ENCODE measurements at places on chromosomes 12 and 14.

DNA sequence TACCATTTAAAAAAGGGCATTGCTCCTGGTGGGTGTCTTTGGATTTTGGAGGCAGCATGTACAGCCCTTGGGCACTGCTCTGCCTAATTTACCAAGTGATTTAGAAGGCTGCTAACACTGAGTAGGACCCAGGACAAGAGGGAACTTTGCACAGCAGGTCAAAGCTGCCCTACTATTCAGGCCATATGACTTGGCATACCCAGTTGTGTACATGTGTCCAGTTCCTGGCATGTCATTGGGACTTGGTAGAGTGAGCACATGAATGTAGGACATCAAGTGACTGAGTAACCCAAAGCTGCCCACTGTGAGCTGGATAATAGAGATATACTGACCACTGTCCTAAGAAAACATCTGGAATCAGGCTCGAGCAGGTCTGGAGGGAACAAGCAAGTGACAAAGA, 15.7 kb downstream of the CDKL1 start:
- no peak for DNase-seq

DNA sequence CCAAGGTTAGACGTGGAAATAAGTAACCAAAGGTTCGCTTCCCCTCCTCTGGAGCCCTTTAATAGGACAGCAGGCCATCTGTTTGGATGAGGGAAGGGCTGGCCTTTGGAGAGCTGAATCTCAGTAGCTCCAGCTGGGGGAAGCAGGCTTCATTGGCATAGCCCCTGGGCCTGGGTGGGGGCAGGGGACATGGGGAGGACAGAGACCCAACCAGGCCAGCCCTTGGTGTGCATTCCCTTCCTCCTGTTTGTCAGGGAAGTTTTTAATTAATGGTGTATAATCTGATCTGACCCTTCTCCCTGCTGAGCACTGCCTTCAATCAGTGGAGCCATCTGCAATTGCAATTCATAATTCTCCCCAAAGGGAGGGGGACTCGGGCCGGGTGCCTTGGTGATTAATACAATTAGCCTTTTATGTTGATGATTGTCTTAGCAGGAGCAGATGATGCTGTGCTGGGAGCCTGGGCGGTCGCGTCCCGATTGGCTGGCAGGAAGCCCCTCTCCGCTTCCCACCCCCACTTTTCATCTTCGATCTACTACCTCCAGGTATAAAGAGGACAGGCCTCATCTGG, 6.4 kb downstream of the AQP6 start:
- no peak for DNase-seq

DNA sequence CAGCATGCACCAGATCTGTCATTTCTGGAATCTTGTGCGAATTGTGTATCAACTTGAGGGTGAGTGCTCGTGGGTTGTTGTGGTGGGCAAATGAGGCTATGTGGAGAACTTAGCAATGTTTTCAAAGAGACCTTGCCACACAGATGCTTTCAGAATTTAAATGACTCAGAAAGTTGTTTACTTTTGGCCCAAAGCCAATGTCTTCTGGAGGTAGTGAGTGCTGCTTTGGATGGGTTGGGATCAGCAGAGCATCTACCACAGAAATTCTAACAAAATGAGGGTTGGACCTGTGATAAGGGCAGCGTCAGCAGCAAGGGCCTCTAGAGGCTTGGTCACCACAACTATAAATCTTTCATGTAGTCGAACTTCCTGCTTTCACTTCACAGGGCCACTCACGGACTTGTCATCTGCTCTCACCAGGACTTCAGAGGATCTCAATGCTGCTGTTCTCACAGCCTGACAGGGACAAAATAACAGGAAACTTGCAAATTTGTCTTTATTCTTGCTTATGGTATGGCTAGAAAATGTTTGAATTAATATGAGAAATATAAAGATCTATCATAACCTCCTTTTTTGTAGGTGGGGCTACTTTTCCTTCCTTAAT, 111.4 kb downstream of the DACT1 start:
- DNase-seq = no peak

DNA sequence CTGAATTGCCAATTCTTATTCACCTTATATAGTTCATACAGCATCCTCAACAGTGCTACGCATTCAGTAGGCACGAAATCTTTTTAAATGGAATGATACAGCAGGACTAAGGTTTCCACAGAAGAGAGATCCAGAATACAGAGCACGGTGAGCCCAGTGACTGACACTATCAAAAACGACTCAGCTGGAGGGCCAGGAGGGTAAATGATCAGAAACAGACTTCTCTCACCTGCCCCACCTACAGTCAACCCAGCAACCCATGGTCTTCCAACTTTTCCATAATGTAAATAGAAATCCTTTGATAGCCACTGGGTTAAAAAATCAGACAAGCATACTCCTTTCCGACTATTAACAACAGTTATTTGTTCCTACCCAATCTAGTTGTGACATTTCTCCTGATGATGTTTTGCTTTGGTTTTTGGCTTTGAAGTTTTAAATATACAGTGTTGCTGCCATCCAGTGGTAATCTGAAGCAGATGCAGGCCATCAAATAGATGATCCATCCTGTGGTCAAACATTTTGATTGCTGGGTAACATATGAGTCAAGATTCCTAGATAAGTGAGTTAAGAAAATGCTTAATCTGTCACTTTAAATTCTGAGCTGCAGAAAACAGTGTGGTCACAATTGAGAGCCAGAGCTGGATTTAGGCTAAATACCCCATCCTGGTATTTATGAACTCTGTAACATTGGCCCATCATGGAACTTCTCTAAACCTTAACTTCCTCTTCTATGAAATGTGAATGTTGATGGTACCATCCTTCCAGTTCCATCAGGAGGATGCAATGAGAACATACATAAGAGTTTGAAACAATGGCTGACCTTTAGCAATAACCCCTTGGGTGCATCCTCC, 42.0 kb downstream of the GPHB5 start:
- DNase-seq = no peak

DNA sequence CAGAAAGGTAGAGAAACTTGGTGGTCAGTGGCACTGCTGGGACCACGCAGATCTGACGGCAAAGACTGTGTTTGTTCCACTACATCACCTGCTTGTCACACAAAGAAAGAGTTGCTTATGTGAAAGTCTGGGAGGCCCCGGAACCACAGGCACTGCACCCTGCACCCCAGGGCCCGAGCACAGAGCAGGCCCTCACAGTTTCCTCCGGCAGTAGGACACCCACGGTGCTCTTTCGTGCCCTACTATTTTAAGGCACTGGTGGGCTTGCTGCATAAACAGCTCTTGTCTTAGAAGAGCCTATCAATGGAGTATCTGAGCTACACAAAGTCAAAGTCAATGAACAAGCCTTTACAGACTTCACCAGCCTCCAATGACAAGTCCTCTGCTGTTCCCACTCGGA, 8.0 kb downstream of the LGMN start:
- DNase-seq = no peak

DNA sequence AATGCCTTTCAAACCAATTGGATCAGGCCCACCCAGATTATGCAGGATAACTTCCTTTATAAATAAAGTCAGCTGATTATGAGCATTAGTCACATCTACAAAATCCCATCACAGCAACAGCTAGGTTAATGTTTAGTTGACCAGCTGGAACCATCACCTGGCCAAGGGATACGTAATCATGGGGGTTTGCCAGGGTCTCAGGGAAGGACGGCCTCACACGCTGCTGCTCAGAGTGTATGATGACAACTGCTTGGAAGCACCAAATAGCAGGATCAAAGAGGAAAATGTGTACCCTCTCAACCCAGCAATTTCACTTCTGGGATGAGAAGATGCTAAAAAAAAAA, 162.6 kb downstream of the SLC15A4 start:
- DNase-seq = no peak

- DNase-seq = no peak
Measured at GRCh38 chr12:11965258-11965910, 105.4 kb upstream of the BCL2L14 start.

- DNase-seq = no peak
Measured at GRCh38 chr12:125387206-125387605, 322.0 kb downstream of the AACS start.

- DNase-seq = no peak
Measured at GRCh38 chr12:67534681-67535080, 113.9 kb upstream of the DYRK2 start.

DNA sequence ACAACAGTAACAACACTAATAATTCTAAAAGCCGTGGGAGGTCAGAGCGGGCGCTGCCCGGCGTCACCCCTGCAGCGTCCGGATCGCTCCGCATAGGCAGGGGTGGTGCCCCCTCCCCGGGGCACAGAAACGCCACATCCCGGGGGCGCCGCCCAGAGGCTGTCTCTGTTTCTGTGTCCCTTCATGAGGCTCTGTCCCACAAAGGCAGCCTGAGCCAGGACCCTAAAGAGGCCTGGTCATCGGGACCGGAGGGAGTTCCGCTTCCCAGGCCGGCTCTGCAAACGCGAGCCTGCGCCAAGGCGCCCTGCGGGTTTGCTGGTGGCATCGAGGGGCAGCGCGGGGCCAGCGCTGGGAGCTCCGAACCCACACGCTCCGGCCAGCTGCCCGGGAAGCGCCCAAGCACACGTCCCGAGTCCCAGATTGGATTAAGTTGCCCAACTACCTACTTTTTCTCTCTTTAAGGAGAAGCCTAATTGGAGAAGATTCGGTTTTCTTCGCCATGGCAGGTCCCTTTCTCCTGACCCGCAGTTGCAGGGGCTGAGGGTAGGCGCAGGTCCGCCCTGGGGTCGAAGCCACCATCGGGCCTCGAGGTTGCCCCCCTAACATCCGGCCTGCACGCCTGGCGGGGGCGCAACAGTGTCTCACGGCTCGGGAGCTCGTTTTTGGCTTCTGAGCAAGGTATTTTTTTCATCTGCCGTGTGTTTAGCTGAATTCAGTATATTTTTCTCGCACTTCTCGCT, 421.7 kb downstream of the VRK1 start:
- no peak for DNase-seq

GRCh38 chr14:36880276-36880675, 218.6 kb downstream of the PAX9 start:
- no peak for DNase-seq

DNA sequence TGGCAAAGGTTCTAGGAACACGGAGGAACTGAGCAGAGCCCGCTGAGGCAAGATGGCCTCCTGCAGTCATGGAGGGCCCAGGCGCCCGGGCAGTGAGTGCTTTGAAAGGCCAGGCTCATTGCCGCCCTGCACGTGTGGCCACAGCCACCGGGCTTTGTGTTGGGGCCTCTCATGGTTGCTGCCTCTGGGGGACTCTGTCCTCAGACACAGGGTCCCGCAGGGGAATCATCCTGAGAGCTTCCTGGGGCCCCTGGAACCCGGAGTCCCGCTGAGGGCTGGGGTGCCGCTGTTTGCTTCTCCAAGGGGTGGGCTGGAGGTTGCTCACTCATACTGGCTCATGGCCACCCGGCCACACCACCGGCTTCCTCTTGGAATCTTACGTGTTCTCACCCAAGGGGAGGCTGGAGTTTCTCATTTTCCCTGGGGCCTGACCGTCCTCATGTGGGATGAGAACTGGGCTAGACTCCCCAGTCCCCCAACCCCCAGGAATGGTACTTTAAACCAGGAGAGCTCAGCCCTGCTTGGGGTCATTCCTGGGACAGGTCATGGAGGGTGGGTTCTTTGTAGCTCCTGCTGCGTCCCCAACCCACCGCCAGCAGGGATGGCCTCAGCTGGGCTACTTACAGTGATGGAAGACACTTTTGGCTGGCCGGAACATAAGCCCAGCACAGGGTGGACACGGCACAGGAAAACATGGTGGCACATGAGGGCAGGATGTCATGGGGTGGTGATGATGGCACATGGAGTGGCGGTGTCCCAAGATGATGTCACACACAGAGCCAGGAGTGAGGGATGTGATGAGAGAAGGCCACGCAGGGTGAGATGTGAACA, 21.1 kb upstream of the LRTM2 start:
- no peak for DNase-seq

DNA sequence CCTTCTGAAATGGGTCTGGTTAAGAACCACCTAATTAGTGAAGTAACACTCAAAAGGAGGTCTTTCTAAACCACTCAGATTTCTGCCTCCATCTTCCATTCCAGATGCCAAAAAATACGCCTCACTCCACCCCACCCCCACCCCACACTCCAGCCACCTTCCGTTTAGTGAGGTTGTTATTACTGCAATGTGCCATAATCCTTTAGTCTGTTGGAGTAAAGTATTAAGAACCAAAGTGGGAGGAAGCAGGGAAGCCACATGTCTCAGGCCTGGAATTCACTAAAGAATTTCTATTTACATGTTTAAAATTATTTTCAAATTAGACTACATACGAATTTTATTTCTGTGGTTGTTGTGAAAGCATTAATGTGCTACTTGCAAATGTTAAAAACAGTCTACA, 7.4 kb downstream of the KIF21A start:
- no peak for DNase-seq

Data from stimulated activated CD4-positive, alpha-beta T cell treated with anti-CD3 and anti-CD28 coated beads, Interleukin-4, amount 100 ng/mL, for 48 hours (primary cell).